ENCODE measurements at places on chromosomes 1 and 21.

- H3K36me3 ChIP-seq, result peaks cover 4% of the 10 kb centered on the region
- no peaks in the 10 kb centered on the region for H3K4me1 ChIP-seq
- no peak for DNase-seq
- H3K27me3 ChIP-seq, result peaks cover 3% of the 10 kb centered on the region
- H3K4me3 ChIP-seq, result no peak overlapping the region
These were observed 18.3 kb upstream of the TLR5 start for GRCh38 chr1:223161321-223161720.

DNA sequence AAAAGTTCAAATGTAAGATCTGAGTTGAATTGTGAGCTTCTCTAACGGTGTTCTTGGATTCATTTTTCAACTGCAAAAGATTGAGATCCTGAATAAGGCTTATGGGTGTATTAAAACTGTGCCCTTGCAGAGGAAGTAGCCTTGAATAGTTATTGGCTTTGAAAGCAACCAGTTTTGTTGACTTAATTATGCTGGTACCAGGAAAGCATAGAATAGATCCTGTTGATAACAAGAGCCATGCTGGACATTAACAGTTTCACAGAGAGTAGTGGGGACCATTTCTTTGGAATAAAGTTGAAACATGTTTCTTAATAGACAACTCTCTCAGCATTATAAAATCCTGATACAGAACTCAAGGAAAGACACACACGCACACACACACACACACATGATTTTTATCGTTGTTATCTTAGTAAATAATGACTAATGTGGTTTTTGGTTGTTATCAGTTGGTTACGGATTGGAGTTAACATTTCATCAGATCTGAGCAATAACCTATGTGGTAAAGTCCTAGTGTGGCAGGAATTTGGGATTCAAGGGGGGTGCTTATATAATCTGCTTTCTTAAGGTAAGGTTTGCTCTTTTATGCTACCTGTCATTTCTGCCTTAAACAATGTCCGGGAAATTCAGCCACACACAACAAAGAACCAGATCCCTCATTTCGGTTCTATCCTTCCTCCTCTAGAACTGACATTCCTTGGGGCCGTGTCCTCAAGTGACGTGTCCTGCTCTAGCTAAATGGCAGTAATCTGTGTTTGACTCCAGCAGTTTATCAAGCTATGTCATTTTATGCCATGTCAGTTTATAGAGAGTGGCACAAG, 330.9 kb downstream of the CHRM3 start:
- H3K4me1 ChIP-seq, result peaks cover 54% of the 10 kb centered on the region
- no peak for DNase-seq
- peak overlapping the region; percentile 51 for H3K4me3 ChIP-seq

- peaks cover 48% of the 10 kb centered on the region for H3K4me1 ChIP-seq
- H3K27ac ChIP-seq, result no peak overlapping the region
- H3K36me3 ChIP-seq, result no peaks in the 10 kb centered on the region
- no peak overlapping the region for H3K4me3 ChIP-seq
These were observed 81.6 kb downstream of the PDE9A start for GRCh38 chr21:42735061-42735460.

DNA sequence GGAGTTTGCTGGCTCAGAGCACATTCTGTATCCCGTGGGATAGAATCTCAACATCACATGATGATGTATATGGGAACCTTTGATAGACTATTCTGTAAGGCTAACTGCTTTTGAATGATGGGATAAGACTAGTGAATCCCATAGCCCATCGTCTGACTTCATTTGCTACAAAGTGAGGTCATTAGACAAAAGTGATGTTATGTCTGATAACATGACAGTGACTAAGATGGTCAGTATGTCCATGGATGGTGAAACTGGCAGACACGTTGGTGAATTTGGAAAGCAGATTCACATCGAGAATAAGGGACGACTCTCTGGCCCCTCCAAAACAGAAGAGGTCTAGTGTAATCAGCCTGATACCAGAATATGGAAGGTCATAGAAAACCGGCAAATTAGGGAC, 108.4 kb downstream of the HHAT start:
- H3K36me3 ChIP-seq, result no peaks in the 10 kb centered on the region
- H3K27ac ChIP-seq, result no peak overlapping the region
- H3K4me3 ChIP-seq, result no peak overlapping the region
- no peak for DNase-seq

- H3K4me1 ChIP-seq, result peaks cover 18% of the 10 kb centered on the region
- peaks cover 31% of the 10 kb centered on the region for H3K27me3 ChIP-seq
- H3K4me3 ChIP-seq, result peak overlapping the region; percentile 73
- no peak overlapping the region for H3K27ac ChIP-seq
These were observed 1.5 kb downstream of the PROX1 start for GRCh38 chr1:213989002-213989855.

- no peaks in the 10 kb centered on the region for H3K36me3 ChIP-seq
- H3K27me3 ChIP-seq, result no peaks in the 10 kb centered on the region
- H3K4me1 ChIP-seq, result no peaks in the 10 kb centered on the region
- no peak overlapping the region for H3K4me3 ChIP-seq
These were observed 55.6 kb upstream of the MACF1 start for GRCh38 chr1:39148942-39149341.

DNA sequence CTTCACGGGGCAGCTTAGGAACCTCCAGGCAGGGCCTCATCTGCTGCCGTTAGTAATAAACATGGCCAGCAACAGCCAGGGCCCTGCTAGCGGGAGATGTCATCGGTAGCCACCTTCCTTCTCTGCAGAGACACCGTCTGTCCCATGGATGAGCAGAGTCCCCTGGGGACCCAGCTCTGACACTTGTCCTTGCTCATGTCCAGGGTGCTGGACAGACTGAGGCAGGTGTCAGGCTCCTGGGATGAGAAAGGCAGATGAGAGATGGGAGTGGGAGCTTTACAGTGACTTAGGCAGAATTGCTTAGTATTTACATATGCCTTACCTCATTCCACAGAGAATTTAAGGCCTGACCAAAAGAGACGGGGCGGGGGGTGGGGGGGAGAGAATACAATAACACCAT, 25.0 kb downstream of the CAPN2 start:
- H3K36me3 ChIP-seq, result no peaks in the 10 kb centered on the region
- no peak overlapping the region for H3K4me3 ChIP-seq
- H3K27me3 ChIP-seq, result no peaks in the 10 kb centered on the region
- peaks cover 31% of the 10 kb centered on the region for H3K4me1 ChIP-seq
- H3K27ac ChIP-seq, result peak overlapping the region; percentile 30
- DNase-seq, result no peak

GRCh38 chr1:201059401-201059800, 35.9 kb upstream of the KIF21B start:
- DNase-seq, result no peak
- H3K4me1 ChIP-seq, result no peaks in the 10 kb centered on the region
- H3K36me3 ChIP-seq, result no peaks in the 10 kb centered on the region
- no peak overlapping the region for H3K27ac ChIP-seq

Measured in immature natural killer cell (primary cell).